Activated T-cell treated with anti-CD3 and anti-CD28 coated beads, Interleukin-2, amount 50 U/mL, for 24 hours (primary cell): ENCODE measurements at places on chromosomes 5 and 9.
A peak's percentile ranks its signal among the peaks of the same experiment; 100 is the strongest.

GRCh38 chr9:13860946-13861640 lies 452.8 kb downstream of the NFIB start:
- DNase-seq, result no peak

GRCh38 chr5:37975531-37975930 lies 135.7 kb upstream of the GDNF start:
- DNase-seq, result no peak

- no peak for DNase-seq
Observed at GRCh38 chr9:92170848-92171247, 55.6 kb upstream of the SPTLC1 start.

DNA sequence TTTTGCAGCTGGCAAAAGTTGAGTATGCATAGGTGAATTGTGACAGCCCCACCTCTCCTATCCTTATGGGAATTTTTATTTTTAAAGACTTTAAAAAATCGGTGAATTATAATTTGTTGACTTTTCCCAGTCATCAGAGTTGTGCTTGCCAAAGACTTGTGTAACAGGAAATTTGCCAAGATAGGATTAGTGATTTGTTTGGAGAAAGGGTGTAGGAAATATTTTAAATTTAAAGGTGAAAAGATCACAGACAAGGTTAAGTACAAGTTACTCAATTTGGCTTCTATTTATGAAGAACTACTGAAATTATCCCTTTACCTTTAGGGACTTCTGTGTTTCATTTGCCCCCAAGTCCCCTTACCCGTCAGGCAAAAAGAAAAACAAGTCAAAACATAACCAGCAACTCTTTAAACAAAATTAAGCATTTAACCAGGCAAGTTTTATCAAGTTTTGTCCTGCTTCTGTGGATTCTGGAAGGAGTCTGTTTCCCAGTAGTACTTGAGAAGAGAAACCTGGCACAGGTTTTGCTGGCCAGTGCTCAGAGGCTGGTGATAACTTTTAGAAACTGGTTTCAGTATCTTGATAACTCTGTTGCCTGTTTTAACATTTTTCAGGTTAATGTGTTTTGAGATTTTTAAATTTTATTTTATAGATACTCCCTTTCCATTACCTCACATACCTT lies 285.4 kb downstream of the MAST4 start:
- DNase-seq, result no peak

DNA sequence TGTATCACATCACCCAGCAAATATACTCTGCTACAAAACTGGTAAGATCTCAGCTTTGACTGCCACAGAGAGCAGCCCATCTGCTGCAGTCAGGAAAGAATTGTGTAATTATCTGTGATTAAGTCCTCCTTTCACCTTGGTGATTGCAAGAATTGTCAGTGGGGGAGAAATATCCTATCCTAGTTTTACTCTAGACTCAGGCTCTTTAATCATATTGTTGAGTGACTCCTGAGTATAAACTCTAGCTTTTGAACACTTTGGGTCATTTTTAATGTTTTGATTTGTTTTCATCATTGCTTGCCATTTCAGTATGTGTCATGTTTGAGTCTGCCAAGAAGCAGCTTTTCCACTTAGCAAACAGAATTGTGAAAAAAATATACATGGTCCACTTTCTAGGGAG lies 32.1 kb downstream of the VCAN start:
- no peak for DNase-seq

GRCh38 chr5:80985600-80986228 lies 25.6 kb downstream of the RASGRF2 start:
- DNase-seq, result no peak

GRCh38 chr9:36949466-36949865 lies 84.6 kb downstream of the PAX5 start:
- no peak for DNase-seq

DNA sequence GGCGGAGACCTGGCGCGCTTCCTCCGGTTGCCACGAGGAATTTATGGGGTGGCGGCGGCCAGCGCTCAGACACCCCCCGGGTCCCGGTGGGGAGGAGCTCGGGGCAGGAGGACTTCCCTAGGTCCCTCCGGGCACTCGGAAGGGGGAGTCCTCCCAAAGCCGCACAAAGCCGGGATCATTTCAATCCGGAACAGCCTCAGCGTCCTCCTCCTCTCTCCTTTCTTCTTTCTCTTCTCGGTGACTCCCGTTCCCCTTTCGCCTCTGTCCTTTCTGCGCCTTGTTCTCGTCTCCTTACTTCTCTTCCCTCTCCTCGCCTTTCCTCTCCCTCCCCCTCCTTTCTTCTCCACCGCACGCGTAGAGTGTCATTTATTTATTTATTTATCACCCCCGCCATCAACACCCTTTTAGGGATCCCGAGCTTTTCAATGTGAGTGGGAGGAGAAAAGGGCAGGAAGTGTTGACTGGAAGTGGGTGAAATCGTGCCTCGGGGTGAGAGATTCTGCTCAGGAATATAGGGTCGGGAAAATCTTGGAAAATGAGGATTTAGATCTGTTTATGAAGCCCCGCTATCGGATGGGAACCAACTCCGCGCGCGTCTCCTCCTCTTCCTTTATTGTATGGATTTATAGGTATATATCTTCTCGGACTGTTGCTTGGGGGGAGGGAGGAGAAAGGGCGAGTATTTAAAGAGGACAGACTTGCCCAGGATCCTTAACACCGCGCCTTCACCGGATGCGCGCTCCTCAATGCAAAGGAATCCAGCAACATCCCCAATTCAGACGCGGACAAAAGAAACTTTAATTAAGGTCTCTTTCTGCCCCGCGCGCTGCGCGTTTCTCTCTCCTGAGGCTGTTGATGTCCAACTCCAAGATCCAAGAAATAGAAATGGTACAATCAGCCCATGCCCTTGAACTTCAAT lies 2.0 kb upstream of the ZNF462 start:
- DNase-seq, result no peak

DNA sequence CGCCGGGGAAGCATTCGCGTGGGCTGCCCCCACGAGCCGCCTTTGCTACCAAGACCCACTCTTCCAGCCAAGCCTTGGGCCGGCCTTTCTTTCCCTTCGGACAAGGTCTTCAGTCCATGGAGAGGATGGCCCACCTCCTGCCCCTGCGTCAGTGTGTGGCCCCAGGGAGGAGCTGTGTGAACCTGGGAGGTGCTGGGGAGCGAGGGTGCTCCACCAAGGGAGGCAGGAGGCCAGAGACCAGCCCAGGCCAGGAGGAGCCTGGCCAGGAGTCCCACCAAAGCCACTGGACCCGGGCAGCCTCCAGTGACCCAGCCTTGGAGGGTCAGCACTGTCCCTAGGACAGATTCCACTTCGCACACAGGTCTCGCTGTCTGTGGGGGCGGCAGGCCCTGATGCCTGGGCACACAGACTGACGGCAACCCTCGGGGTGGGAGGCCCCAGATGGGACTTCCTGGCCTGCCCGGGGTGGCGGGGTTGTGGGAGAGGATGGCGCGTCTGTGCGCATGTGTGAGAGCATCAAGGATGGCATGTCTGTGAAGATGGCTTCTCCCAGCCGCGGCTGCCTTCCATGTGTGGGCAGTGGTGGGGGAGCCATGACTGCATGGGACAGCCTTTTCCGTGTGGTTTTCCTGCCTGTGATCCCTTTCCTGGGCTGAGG lies 113.3 kb upstream of the LPCAT1 start:
- DNase-seq, result peak; percentile 20
